ENCODE measurements at places on chromosomes 12 and 14.

- DNase-seq: peak; percentile 67
Observed at GRCh38 chr14:89720741-89721729, 233.5 kb downstream of the EFCAB11 start.

- DNase-seq: no peak
Observed at GRCh38 chr14:96363751-96364336, 518 bp downstream of the GSKIP start.

GRCh38 chr12:111268738-111269572 is 99.9 kb downstream of the PHETA1 start:
- no peak for DNase-seq

- no peak for DNase-seq
Observed at GRCh38 chr12:88585077-88585476, 4.8 kb upstream of the KITLG start.

- no peak for DNase-seq
Observed at GRCh38 chr12:90366286-90366685, 588.7 kb downstream of the CCER1 start.

DNA sequence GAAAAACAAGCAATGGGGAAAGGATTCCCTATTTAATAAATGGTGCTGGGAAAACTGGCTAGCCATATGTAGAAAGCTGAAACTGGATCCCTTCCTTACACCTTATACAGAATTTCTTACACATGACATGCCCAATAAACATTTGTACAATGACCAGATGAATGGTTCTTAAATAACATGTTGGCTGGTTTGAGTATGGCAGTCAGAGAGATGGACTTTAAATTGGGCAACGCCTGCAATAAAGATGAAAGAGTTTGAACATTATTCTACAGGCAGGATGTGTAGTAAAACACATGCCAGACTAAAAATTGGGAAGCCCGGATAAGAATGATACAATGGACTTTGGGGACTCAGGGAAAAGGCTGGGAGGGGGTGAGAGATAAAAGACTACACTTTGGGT is 360.6 kb upstream of the KITLG start:
- DNase-seq: no peak

GRCh38 chr14:92391726-92392125 is 68.8 kb downstream of the SLC24A4 start:
- no peak for DNase-seq

GRCh38 chr12:52354200-52354599 is 13.1 kb downstream of the KRT85 start:
- no peak for DNase-seq

DNA sequence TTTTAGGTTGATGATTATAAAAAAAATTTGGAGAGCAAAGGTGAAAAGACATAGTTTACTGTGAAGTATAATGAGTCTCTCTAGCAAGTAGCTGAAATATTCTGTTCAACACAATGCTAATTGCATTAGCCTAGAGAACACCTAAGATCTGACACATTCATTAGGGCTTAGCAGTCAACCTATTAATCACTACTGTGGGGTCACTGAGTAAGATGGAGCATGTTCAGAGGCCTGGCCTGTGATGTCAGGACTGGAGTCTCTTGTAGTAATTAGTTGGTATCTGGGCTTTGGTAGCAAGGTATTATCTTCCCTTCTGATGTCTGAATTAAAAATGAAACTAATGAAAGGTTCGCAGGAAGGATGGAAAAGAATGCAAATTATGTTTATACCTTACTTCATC is 112.7 kb downstream of the SLC16A7 start:
- no peak for DNase-seq

DNA sequence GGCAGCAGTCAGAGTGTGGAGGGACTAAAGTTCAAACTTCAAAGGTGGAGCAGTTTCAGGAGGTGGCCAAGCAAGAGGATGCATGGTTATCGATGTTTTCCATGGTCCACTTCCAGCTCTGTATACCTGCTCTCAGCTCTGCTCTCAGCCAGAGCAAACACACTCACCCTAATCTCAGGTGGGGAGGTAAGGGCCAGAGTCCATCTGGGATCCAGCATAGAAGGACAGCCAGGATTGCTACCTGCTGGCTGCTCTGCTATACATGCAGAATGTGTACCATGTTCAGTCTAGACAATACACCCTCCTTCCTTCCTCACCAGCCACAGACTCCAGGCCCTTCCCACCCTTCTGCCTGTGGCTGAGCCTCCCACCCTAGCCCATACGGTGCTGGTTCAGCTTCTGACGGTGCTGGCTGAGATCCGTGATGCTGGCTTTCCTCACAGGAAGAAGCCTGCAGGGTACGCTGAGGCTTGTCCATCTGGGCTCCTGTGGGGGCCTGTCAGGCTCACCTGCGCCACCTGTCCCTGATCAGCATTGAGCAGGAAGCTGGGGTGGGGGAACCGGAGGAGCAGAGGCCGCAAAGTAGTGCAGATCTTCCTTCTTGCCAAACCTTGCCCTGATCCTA is 2.4 kb downstream of the CBLN3 start:
- no peak for DNase-seq

GRCh38 chr12:56158926-56159461 is 835 bp downstream of the MYL6 start:
- no peak for DNase-seq

GRCh38 chr12:25584596-25584995 is 31.5 kb upstream of the LMNTD1 start:
- DNase-seq: no peak

GRCh38 chr12:132376464-132376830 is 47.1 kb upstream of the GALNT9 start:
- no peak for DNase-seq

DNA sequence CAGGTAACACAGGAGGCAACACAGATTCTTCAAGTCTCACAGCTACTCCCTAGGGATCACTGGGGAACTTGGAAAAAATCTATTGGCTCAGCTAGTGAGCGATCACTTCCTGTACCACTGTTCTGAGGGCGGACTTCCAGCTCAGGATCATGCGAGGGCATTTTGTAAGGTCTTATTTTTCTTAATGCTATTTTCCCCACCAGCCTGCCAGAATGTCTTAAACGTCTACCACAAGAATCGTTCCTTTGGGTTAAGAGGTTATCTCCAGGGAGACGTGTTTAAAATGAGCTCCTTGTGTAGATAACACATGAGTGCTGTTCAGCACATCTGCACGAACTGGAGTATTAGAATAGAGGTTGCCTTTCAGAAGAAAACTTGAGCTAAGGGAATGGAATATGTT is 162.6 kb downstream of the ETNK1 start:
- DNase-seq: no peak

DNA sequence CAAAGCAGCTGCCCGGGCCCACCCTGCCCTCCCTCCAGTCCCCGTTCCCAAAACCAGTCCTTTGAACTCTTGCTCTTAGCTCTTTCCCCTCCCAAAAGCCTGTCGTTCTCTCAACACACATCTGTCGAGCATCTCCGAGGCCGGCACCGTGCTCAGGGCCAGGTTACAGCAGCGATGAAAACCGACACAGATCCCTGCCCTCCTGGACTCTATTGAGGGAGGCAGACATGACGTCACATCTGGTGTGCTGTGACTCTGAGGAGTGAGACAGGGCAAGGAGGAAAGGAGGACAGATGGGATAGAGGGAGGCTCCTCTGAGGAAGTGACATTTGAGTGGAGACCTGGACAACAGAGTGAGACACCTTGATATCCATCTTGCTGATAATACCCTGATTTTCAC is 34.6 kb upstream of the PWP1 start:
- DNase-seq: no peak

GRCh38 chr14:71550367-71550766 is 381.9 kb upstream of the RGS6 start:
- DNase-seq: no peak

DNA sequence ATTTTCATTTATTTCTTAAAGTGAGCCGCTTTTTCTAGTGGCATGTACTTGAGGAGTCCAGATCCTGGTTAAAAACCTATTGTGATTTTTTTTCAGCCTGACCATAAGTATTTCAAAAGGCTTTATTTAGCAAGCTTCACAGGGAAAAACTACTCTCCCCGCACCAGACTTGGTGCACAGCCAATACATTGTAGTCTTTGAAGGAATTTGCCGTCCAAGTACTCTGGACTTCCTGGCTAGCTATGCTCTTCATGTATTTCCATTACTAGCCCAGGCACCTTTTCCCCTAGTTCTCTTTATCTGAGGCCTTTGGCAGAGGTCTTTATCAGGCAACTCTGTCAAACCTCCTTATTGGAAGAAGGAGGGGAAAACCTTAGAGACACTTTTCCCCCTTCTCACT is 234.7 kb downstream of the CCDC91 start:
- DNase-seq: no peak

GRCh38 chr14:61192989-61193388 is 88.1 kb downstream of the TMEM30B start:
- no peak for DNase-seq

DNA sequence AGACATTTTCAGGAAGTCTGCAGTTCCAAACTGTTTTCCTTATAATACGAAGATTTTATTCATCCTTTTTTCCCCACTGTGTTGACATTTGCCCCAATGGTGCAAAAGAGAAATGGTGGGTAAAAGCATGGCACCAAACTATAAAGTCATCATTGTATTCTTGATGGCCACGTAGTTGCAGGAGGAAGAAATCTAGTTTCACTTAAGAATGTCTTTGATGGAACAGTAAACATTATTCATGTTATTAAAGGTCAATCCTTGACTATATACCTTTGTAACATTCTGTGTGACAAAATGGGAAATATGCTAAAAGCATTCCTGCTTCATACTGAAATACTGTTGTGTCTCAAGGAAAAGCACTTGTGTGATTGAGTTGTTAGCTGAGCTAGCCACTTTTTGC is 80.1 kb downstream of the PRKCH start:
- DNase-seq: no peak

DNA sequence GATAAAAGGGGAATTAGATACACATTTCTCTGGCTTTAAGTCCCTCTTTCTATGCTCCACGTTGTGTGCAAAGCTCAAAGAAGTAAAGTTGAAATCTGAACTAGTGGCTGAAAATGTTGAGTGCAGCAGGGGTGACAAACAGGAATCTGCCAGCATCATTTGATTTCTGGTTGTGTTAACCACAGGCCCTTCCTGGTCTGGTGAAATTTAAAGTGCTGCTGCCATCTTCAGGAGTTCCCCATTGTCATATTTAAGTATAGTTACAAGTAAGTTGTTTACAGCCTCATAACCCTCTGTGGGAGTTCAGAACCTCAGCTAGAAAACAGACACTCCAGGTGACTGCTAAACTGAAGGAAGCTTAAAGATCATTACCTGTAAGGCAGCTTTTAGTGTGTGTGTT is 90.9 kb upstream of the CCDC196 start:
- no peak for DNase-seq

- no peak for DNase-seq
Observed at GRCh38 chr12:105257321-105257728, 21.4 kb upstream of the APPL2 start.

DNA sequence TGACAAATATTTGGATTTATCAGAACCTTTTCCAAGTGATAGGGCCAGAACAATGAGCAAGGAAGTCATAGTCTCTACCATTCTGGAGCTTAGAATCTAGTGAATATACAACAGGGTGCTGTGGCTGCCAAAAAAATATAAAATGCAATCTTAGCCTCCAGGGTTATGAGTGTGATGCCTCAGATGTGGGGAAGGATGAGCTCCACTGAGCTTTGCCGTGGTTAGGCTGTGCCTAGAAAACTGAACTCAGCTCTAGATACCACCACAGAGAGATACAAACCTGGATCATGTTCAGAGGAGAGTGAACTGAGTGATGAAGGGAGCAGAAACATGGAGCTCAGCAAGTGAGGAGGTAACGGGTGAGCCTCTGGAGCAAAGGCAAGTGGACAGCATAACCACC is 138.1 kb upstream of the HIF1A start:
- no peak for DNase-seq

DNA sequence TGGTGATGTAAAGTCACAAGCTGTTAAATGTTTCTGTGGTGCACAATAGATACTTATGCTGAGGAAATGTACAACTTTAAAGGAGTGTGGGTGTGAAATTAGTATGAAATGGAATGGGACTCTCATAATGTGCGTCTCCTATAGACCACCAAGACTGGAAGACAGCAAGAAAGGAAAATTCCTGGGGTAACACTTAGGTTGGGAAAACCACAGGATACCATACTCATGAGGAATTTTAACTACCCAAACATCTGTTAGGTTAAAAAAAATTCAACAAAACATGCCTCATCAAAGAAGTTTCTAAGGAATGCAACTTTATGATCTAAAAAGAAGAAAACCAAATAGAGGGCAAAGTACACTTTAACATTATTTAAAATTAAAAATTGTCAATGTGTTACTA is 113.7 kb upstream of the MYF6 start:
- DNase-seq: no peak

DNA sequence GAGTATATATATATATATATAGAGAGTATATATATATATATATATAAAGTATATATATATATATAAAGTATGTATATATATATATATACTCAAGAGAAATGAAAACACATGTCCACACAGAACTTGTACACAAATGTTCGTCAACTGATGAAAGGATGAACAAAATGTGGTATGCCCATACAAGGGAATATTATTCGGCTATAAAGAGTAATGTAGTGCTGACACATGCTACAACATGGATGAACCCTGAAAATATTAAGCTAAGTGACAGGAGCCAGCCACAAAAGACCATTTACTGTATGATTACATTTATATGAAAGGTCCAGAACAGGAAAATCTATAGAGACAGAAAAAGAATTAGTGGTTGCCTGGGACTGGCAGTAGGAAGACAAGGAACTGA is 19.5 kb downstream of the LIMA1 start:
- no peak for DNase-seq

GRCh38 chr12:12691549-12691948 is 4.4 kb downstream of the GPR19 start:
- DNase-seq: no peak

DNA sequence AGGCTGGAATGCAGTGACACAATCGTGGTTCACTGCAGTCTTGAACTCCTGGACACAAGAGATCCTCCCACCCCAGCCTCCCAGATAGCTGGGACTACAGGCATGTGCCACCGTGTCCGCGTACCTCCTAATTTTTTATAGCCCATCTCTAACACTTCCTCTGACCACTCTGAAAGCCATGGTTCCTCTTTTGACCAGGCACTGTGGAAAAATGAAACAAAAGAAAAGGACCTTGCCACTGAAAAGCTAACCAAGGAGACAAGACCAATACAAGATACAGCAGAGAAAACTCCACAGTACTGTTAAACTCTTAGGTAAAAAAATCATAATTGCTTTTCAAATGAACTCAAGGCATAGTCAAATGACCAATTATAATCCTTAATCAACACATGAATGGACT is 233.3 kb downstream of the NEDD1 start:
- DNase-seq: no peak

GRCh38 chr12:130925666-130926015 is 28.1 kb upstream of the ADGRD1 start:
- no peak for DNase-seq

GRCh38 chr12:97556302-97556779 is 93.7 kb downstream of the RMST start:
- DNase-seq: no peak

- DNase-seq: no peak
Observed at GRCh38 chr12:85509857-85510256, 229.8 kb downstream of the ALX1 start.

DNA sequence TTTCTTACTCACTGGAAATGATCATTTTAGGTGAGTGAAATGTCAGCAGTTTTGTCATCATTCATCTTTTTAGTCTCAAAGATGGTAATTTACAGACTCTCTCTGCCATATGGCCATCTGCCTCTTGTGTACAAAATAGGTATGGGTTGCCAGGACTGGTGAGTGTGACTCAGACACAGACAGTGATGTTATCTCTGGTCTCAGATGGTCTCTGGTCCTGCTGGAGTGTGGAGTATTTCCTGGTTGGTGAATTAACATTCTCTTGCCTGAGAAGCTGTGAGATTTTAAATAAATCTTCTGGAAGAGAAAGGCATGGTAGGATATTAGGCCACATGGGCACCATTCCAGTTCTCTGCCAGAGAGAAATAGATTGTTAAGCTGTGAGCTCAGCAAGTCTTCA is 207.0 kb downstream of the ATP23 start:
- no peak for DNase-seq
